ENCODE measurements at places on chromosomes 11 and 22.

- ATAC-seq: no peak
These were observed 33.4 kb downstream of the REXO2 start for GRCh38 chr11:114472661-114473060.

DNA sequence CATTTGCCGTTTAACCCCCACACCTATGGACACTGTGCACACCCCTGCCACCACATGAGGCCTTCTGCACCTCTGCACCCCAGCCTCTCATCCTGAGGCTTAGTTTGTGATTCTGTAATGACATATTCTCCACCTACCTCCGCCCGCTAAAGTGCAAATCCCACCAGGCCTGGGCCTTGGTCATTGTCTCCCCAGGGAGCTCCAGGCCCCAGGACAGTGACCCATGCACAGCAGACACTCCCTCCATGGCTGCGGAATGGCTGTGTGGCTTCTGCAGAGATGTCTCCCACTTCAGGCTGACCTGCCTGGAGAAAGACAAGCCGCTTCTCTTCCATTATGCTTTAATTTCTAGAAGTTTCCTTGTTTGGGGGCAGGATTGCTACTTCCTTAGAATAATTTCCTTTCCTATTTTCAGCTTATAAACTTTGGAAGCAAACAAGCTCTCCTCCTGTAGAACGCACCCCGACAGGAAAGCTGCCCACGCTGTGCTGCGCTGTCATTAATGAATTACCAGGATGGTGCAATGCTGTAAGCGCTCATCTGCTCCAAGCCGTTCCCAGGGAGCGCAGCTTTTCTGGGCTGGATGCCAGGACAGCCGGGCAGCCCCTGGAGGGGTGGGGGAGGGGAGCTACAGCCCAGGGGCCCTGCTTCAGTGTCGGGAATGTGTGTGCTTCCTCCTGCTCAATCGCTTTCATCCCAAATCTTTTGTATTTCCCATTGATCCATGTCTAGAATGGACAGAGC, 618.0 kb downstream of the BRD1 start:
- no peak for ATAC-seq

DNA sequence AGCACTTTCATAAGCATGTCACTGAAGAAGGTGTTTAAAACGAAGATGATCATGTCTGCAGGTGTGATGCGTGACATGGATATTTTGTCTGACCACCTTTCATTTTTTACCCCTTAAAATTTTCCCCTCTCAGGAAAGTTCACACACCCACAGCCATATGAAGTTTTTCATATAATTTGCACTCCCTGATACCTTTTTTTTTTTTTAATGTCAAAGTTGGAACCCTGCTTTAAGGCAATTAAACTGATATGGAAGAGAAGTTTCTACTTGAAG, 104.6 kb downstream of the ATXN10 start:
- ATAC-seq: no peak

DNA sequence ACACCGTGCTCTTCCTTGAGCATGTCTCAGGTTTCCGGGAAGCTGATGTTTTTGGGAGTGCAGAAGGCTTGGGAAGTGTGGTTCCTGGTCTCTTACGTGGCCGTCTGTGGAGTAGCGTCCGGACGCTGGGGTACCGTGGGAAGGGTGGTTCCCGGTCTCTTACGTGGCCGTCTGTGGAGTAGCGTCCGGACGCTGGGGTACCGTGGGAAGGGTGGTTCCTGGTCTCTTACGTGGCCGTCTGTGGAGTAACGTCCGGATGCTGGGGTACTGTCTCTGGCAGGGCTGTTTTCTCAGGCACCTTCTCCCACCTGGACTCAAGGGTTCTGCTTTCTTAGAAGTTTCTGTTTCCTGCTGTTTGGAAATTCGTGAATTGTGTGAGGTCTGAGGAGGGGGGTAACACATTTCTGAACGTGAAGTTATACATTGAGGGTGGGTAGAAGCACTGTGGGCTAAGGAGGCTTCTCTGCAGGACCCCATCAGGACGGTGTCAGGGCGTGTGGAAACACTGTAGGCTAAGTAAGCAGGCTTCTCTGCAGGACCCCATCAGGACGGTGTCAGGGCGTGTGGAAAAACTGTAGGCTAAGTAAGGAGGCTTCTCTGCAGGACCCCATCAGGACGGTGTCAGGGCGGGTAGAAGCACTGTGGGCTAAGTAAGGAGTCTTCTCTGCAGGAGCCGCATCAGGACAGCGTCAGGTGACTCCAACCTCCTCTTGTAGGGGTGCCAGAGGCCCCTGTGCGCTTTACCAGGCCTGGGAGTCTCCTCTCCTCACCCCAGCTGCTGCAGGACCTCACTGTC, 5.3 kb upstream of the IFITM3 start:
- no peak for ATAC-seq

GRCh38 chr22:50320116-50320515, 6.7 kb downstream of the DENND6B start:
- ATAC-seq: no peak

GRCh38 chr11:36389811-36390210, 93.7 kb downstream of the PRR5L start:
- peak; percentile 63 for ATAC-seq

GRCh38 chr11:96228473-96228891, 114.5 kb downstream of the MAML2 start:
- no peak for ATAC-seq

GRCh38 chr11:10349281-10349665, 44.4 kb downstream of the ADM start:
- ATAC-seq: no peak

DNA sequence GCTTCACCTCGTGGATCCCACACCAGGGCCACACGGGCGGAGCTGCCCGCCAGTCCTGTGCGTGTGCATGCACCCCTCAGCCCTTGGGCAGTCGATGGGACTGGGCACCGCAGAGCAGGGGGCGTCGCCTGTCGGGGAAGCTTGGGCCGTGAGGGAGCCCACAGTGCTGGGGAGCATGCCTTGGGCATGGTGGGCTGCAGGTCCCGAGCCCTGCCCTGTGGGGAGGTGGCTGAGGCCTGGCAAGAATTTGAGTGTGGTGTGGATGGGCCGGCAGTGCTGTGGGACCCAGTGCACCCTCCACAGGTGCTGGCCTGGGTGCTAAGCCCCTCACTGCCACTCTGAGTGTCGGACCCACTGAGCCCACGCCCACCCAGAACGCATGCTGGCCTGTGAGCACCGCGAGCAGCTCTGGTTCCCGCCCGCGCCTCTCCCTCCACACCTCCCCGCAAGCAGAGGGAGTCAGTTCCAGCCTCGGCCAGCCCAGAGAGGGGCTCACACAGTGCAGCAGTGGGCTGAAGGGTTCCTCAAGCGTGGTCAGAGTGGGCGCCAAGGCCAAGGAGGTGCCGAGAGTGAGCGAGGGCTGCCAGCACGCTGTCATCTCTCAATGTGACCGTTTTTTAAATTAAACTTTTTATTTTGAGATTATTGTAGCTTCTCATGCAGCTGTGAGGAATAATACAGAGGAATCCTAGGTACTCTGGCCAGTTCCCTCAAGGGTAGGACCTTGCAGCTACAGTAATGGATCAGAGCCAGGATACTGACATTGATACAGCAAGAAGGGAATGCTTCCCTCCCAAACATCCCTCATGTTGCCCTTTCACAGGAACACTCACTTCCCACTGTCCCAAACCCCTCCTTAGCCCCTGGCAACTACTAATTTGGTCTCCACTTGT, 127.7 kb downstream of the CRYBB2 start:
- no peak for ATAC-seq

DNA sequence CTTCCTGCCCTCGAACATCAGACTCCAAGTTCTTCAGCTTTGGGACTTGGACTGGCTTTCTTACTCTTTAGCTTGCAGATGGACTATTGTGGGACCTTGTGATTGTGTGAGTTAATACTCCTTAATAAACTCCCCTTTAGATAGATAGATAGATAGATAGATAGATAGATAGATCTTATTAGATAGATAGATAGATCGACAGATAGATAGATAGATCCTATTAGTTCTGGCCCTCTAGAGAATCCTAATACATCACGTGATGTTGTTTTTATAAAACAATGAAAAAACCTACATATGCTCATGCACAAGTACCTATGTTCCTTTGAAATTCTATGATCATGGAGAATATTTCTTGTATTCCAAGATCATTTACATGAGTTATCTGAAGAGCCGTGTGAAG, 23.9 kb downstream of the APOBEC3H start:
- no peak for ATAC-seq

DNA sequence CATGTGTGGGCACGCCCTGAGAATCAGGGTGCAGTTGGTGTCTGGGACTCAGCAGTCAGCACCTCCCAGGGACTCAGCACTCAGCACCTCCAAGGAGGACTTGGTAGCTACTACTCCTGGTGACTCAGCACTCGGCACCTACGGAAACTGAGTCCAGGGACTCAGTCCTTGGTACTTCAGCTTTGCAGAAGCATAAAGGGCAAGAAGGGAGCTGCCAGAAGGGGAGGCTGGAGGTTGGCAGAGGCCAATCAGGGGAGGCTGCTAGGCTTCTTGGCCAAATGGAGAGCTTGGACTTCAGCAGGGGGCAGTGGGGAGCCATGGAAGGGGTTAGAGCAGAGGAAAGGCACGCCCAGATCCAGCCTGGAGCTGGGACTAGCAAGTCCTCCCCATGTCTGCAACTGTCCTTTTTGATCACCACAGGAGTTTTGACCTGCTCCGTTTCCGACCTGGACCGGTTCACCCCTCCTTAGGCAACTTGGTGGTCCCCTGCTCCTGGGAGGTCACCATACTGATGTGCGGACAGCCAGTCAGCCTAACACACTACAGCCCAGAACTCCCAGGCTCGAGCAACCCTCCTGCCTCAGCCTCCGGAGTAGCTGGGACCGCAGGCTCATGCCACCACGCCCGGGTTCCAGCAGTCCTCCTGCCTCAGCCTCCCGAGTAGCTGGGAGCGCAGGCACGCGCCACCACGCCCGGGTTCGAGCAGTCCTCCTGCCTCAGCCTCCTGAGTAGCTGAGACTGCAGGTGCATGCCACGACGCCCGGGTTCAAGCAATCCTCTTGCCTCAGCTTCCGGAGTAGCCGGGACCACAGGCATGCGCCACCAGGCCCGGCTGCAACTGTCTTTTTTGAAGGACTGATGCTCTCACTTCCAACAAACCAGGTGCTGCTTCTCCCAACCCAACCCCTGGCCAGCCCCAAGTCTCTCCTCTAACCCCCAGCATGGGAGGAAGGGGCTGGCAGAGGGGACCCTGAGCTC, 1.5 kb downstream of the ANO9 start:
- no peak for ATAC-seq

- ATAC-seq: no peak
These were observed 125.9 kb upstream of the B3GAT1 start for GRCh38 chr11:134537941-134538340.

- ATAC-seq: peak; percentile 30
These were observed 1.8 kb downstream of the ADSL start for GRCh38 chr22:40348025-40348658.

DNA sequence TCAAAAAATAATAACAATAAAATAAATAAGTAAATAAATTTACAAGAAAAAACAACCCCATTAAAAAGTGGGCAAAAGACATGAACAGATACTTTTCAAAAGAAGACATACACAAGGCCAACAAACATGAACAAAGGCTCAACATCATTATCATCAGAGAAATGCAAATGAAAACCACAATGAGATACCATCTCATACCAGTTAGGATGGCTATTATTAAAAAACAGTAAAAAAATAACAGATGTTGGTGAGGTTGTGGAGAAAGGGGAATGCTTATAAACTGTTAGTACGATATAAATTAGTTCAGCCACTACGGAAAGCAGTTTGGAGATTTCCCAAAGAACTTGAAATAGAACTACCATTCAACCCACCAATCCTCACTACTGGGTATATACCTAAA, 44.6 kb downstream of the PRCP start:
- no peak for ATAC-seq

DNA sequence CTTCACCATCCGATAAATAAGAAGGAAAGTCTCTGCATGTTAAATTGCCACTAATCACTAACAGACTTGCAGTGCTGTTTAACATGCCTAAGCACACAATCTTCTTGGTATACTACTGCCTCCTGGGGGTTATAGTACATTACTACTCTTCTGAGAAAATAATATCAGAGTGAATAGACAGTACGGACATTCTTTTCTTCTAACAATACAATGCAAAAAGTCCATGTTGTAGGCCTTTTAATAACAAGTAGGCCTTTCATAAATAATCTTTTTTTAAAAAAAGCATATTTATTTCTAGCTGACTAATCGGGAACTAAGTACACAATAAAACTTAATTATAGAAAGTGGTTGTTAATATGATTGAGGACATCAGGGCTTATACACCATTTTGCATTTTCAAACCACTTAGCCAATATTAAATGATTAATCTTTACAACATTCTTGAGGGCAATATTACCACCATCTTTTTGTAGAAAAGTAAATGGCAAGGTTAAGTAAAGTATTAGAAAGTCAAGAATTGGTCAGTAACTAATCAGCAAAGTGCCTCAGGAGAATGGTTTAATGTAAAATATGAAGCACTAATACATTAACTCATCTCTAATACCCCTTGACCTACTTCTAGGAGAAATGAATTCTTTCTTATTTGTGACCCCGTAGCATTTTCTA, 84.7 kb downstream of the TTC28 start:
- ATAC-seq: no peak

- no peak for ATAC-seq
These were observed 5.1 kb upstream of the ETS1 start for GRCh38 chr11:128592454-128592853.

DNA sequence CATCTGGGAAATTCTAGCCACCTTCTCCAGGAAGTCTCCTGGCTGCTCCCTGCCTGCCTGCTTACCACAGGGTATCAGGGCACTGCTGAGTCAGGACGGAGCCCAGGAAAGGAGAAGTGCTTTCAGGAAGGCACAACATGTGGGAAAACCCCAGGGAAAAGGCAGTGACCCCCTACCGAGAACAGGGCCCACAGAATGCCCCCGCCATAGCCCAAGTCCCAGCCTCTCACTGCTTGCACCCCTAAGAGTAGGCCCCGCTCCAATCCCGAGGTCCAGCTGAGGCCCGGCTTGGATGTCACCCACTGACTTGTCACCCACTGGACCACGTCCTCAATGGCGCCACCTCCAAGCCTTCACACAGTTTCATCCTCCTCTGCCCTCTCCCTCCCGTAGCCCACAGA, 34.1 kb downstream of the ARAP1 start:
- ATAC-seq: no peak

- ATAC-seq: no peak
These were observed 50.3 kb upstream of the CD44 start for GRCh38 chr11:35088676-35089075.

- peak; percentile 58 for ATAC-seq
These were observed at the start of gene RAC2 for GRCh38 chr22:37244114-37244921. Gene RAC2, minus strand, starts transcription at chr22:37244269. Its CDS starts 121 bp downstream, at chr22:37244148.

DNA sequence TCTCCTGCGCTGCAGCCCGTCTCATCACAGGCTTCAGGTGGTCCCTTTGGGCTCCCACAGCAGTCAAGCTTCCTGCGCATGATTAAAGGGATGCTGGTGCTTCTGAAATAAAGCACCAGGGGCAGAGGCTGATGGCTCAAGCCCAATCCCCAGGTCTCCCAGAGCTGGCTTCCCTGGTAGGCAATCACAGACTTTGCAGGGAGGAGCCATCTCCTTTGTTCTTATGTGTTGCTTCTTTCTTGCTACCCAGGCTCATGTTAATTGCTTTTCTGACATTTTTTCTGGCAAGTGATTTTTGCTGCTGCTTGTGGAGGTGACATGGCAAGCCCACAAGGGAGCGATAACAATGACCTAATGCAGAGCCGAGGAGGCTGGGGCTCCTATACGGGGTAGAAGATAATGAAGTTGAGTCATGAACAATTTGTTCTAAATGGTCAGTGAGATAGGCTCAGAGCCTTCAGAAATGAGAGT, 25.2 kb upstream of the PLET1 start:
- no peak for ATAC-seq

- no peak for ATAC-seq
These were observed 15.9 kb downstream of the SEZ6L start for GRCh38 chr22:26185190-26185589.

- no peak for ATAC-seq
These were observed 83.7 kb downstream of the BLID start for GRCh38 chr11:122032317-122032716.

Data from activated CD4-positive, CD25-positive, alpha-beta regulatory T cell treated with anti-CD3 and anti-CD28 coated beads, Interleukin-2, amount 50 U/mL, for 24 hours (primary cell).